ENCODE measurements at places on chromosomes 11 and 22.

DNA sequence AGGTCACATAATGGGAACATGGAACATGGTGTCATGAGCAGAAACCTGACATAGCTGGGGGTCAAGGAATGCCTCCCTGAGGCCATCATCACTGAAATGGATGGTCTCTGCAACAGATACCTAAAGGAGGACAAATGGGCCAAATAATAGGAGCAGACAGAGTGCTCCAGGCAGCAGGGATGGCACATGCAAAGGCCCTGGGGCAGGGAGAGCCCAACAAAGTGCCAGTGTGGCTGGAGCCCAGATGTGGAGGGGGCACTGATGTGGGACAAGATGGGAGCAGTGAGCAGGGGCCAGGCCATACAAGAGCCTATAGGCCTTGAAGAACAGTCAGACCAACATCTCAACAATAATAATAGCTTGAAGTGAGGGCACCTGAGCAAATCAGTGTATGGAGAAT lies 497.8 kb downstream of the MN1 start:
- H3K36me3 ChIP-seq, result no peaks in the 10 kb centered on the region
- H3K27me3 ChIP-seq, result peaks cover 4% of the 10 kb centered on the region
- no peak overlapping the region for H3K27ac ChIP-seq
- H3K4me1 ChIP-seq, result no peaks in the 10 kb centered on the region

GRCh38 chr11:132126973-132127899 lies 756.8 kb downstream of the NTM start:
- no peaks in the 10 kb centered on the region for H3K4me1 ChIP-seq
- H3K4me3 ChIP-seq, result no peak overlapping the region
- no peaks in the 10 kb centered on the region for H3K36me3 ChIP-seq
- no peaks in the 10 kb centered on the region for H3K27me3 ChIP-seq
- no peak for DNase-seq
- no peak overlapping the region for H3K27ac ChIP-seq

DNA sequence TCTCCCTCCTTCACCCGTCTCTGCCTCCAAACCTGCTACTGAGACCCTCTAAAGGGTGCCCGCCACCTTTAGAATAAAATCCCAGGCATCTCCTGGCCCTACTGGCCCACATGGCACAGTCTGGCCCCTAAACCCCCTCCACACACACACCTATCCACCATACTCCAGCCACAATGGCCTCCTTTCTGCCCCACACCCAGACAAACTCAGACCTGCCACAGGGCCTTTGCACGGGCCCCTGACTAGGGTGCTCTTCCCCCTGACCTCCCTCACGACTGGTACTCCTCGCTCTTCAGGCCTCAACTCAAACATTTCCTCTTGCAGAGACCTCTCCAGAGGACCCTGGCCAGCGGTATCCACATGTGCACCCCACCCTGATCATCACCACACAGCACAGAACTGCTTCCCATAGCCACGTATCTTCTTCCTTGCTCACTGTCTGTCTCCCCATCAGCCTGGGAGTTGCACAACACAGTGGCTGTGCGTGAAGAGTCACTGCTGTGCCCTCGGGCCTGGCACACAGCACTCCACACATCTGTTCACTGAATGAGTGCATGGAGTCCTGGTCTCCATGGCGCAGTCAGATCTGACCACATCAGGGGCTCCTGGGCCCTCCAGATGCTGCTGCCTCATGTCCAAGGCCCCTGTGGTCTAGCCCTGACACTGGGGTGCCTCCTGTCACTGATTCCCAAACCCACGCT lies 66.2 kb upstream of the TCF20 start:
- no peaks in the 10 kb centered on the region for H3K36me3 ChIP-seq
- H3K4me1 ChIP-seq, result no peaks in the 10 kb centered on the region
- no peaks in the 10 kb centered on the region for H3K27me3 ChIP-seq
- no peak for DNase-seq

GRCh38 chr11:64146036-64146955 lies 19.6 kb downstream of the MACROD1 start:
- H3K36me3 ChIP-seq, result no peaks in the 10 kb centered on the region
- peaks cover 3% of the 10 kb centered on the region for H3K4me1 ChIP-seq
- peak; percentile 24 for DNase-seq
- no peaks in the 10 kb centered on the region for H3K27me3 ChIP-seq
- no peak overlapping the region for H3K4me3 ChIP-seq
- no peak overlapping the region for H3K27ac ChIP-seq

DNA sequence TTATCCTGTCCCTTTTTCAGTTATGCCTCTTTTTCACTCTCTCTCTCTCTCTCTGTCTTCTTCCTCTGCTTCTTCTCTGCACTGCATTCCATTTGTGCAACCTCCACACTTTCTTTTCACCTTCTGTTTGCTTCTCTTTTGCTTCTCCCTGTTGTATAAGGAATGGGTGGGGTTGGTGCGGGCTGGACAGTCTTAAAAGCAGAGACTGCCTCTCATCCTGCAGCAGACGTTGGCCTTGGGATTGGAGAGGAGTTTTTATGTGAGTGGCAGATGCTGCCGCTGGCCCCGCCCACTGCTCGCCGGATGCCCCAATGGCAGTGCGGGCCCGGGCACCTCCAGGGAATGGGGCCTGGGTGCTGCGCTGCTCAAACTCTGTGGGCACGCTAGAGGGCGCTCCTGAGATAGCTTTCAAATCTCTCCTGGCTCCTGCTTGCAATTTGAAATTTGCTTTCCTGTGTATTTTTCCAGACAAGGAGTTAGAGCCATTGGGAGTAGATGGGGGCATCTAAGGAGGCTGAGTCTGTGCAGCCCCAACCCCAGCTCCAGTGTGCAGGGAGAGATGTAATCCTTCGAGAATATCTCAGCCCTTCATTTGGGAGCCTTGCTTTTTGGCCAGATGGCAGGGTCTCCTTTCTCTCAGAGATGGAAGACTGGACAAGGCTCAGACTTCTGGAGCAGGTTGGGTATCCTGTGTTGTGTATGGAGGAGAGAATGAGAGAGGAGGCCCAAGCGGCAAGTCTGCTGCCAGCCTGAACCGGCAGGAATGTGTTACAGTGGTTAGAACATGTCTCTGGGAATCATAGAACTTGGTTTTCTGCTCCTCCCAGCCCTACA lies 81.2 kb downstream of the GRAMD1B start:
- H3K36me3 ChIP-seq, result no peaks in the 10 kb centered on the region
- H3K4me1 ChIP-seq, result peaks cover 5% of the 10 kb centered on the region
- peak; percentile 74 for DNase-seq
- no peaks in the 10 kb centered on the region for H3K27me3 ChIP-seq
- no peak overlapping the region for H3K4me3 ChIP-seq

DNA sequence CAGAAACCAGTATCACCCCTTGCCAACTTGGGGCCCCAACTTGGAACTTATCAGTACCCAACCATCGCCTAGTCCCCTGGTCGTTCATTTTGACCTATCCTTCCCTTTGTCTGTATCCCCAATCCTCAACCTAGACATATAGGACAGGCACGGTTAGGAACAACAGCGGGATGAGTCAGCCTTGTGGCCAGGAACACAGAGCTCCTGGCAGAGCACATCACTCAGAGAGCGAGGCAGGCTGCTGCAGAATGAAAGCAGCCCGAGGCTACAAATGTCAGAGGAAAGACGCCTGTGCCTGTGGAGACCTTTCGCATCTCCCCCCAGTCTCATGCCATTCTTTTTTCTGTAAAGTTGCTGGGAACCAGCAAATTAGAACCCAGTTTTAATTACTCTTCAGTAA lies 14.6 kb downstream of the DKK3 start:
- peaks cover 15% of the 10 kb centered on the region for H3K4me1 ChIP-seq
- H3K4me3 ChIP-seq, result peak overlapping the region; percentile 31
- no peaks in the 10 kb centered on the region for H3K27me3 ChIP-seq
- peak; percentile 53 for DNase-seq
- no peaks in the 10 kb centered on the region for H3K36me3 ChIP-seq

DNA sequence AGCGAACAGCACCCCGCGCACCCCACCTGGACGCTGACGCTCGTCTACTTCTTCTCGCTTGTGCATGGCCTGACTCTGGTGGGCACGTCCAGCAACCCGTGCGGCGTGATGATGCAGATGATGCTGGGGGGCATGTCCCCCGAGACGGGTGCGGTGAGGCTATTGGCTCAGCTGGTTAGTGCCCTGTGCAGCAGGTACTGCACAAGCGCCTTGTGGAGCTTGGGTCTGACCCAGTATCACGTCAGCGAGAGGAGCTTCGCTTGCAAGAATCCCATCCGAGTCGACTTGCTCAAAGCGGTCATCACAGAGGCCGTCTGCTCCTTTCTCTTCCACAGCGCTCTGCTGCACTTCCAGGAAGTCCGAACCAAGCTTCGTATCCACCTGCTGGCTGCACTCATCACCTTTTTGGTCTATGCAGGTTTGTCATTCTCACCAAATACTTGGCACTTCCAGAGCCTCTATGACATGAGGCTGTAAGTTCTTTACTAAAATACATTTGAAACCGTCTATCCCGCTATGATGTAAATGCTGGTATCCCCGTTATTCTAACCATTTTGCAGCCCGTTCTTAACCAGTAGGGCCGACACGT lies 535 bp downstream of the AQP11 start:
- no peaks in the 10 kb centered on the region for H3K36me3 ChIP-seq
- no peaks in the 10 kb centered on the region for H3K4me1 ChIP-seq
- no peak for DNase-seq

GRCh38 chr22:38846412-38846811 lies 2.6 kb upstream of the NPTXR start:
- H3K4me3 ChIP-seq, result no peak overlapping the region
- no peaks in the 10 kb centered on the region for H3K36me3 ChIP-seq
- no peaks in the 10 kb centered on the region for H3K27me3 ChIP-seq
- DNase-seq, result no peak
- no peak overlapping the region for H3K27ac ChIP-seq
- peaks cover 46% of the 10 kb centered on the region for H3K4me1 ChIP-seq

- no peaks in the 10 kb centered on the region for H3K4me1 ChIP-seq
- no peak overlapping the region for H3K27ac ChIP-seq
- no peaks in the 10 kb centered on the region for H3K36me3 ChIP-seq
- DNase-seq, result no peak
- H3K4me3 ChIP-seq, result no peak overlapping the region
Measured at GRCh38 chr11:78857688-78858087, 283.0 kb upstream of the NARS2 start.

- H3K27me3 ChIP-seq, result no peaks in the 10 kb centered on the region
- H3K4me1 ChIP-seq, result no peaks in the 10 kb centered on the region
- H3K27ac ChIP-seq, result no peak overlapping the region
Measured at GRCh38 chr22:36765131-36765942, 10.6 kb downstream of the IFT27 start.

DNA sequence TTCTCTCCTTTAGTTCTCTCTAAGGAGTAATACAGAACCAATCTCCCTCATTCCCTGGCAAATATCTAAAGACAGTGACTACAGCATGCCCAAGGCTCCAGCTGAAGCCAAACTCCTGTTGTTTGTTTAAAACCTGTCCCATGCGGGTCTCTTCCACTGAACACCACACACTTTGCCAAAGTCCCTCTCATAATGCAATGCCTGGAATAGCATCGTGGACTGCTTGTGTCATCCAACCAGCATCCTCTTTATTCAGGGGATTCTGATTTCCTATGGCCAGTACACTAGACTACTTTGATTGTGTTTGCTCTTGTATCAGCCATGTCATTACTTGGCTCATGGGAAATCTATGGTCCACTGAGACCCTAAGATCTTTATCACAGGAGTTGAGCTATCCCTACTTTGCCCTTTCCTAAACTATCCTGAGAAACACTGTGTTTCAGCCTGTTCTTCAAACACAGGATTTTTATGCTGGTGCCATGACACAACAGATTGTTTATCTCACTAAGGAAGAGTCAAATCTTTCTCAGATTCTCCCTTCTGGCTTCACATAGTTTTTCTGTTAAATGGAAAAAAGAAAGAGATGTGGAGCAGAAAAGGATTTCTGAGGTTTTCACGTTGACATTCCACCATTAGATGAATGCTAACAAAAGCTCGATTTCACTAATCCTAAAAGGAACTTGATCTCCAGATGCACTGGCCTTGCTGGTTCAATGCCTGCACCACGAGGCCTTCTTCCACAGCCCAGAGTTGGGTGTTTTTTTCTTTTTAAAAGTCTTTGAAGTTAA lies 15.9 kb upstream of the IRAG1 start:
- no peak overlapping the region for H3K4me3 ChIP-seq
- no peaks in the 10 kb centered on the region for H3K36me3 ChIP-seq
- H3K27me3 ChIP-seq, result no peaks in the 10 kb centered on the region
- no peak for DNase-seq
- H3K27ac ChIP-seq, result no peak overlapping the region
- H3K4me1 ChIP-seq, result peaks cover 6% of the 10 kb centered on the region

DNA sequence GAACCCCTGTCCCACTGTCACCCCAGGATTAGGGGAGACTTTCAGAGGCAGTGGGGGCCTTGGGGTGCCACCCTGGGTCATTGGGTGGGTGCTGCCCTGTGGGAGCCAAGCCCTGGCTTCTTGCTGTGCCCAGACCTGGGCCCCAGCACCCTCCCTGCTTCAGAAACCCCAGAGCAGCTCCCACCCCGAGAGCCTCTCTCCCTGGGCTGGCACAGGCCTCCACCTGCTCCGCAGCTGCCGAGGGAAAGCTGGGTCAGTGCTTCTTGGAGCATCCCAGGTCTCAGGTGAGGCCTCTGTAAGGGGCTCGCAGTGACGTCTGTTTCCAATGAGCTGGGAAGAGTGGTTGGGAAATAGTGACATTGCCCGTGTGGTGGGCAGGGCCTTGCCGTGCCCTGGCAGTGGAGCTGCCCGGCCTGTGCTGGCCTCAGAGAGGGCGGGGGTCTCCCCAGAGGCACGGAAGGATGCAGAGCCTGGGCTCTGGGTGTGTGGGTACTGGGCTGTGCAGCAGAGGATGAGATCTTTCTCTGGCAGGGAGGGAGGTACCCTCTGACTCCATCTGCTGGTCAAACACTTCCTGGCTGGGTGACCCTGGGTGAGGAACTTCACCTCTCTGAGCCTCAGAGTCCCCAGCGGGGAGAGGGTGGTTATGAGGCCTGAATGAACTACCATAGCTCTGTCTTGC lies 23.0 kb downstream of the C22orf23 start:
- no peak overlapping the region for H3K27ac ChIP-seq
- no peak for DNase-seq
- H3K4me1 ChIP-seq, result peaks cover 13% of the 10 kb centered on the region

- no peaks in the 10 kb centered on the region for H3K36me3 ChIP-seq
- no peak overlapping the region for H3K4me3 ChIP-seq
- H3K4me1 ChIP-seq, result peaks cover 14% of the 10 kb centered on the region
- H3K27me3 ChIP-seq, result no peaks in the 10 kb centered on the region
- DNase-seq, result no peak
- no peak overlapping the region for H3K27ac ChIP-seq
Measured at GRCh38 chr11:102467853-102468580, 15.5 kb upstream of the TMEM123 start.

GRCh38 chr11:66289548-66290329 lies 796 bp upstream of the YIF1A start:
- peak overlapping the region; percentile 71 for H3K4me3 ChIP-seq
- H3K4me1 ChIP-seq, result peaks cover 22% of the 10 kb centered on the region
- no peaks in the 10 kb centered on the region for H3K36me3 ChIP-seq
- H3K27me3 ChIP-seq, result no peaks in the 10 kb centered on the region
- DNase-seq, result no peak

GRCh38 chr11:43948341-43949225 lies 6.1 kb downstream of the C11orf96 start:
- no peaks in the 10 kb centered on the region for H3K36me3 ChIP-seq
- peaks cover 11% of the 10 kb centered on the region for H3K4me1 ChIP-seq
- H3K27ac ChIP-seq, result no peak overlapping the region
- no peaks in the 10 kb centered on the region for H3K27me3 ChIP-seq

DNA sequence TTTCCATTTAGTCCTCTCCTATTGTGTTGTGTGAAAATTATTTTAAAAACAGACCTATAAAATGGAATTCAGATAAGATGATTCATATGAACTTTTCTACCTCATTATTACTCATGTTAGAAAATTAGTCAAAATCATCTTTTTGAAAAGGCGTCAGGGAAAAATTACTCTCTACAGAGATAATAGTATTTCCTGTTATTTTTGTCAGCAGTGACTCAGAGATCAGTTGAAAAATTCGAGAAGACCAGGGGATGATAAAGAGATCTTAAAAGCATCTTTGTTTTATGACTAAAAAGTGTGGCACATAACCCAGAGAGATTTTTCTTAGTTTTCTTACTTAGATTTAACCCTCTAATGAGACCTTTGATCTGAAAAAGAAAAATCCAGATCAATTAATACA lies 157.9 kb upstream of the CARD18 start:
- no peaks in the 10 kb centered on the region for H3K36me3 ChIP-seq
- no peaks in the 10 kb centered on the region for H3K27me3 ChIP-seq
- no peak for DNase-seq
